ENCODE measurements at places on chromosomes 12 and 14.

DNA sequence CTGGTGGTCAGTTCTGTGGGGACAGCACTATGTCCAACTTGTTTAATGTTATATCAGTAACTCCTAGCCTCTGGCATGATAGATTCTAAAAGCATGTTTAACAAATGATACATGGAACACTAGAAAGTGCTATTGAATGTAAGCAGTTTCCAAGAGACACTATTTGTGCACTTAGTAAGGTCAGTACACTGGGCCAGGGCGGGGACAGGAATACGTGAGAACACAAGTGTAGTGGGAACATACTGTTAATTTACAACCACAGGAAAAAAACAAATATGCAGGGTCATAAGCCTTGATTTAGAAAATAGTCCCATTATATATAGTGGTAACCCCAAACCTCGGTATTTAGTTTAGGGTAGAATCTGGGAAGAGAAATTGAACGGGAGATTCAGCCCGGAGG is 88.9 kb upstream of the SLC38A2 start:
- no peak for DNase-seq

DNA sequence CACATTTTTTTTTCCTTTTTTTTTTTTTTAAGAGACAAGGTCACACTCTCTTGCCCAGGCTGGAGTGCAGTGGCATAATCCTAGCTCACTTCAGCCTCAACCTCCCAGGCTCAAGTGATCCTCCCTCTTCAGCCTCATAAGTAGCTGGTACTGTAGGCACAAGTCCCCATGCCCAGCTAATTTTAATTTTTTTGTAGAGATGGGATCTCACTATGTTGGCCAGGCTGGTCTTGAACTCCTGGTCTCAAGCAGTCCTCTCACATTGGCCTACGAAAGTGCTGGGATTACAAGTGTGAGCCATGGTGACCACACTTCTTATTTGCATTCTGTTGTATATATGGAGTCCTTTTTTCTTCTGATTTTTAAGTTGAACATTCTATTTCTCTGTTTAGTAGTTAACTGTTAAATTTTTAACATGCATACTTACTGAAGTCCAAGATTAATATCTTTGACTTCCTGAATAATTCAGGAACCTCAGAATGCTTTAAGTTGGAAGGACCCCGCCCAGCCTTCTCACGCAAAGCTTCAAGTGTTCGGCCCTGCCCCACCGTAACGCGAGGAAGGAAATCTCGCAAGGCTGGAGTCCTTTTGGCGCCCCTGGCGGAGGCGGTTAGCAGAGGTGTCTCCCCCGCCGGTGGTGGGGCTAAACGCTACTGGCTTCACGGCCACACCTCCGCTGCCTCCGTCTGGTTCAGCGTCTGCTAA is 21.6 kb downstream of the SPATS2 start:
- DNase-seq: no peak

DNA sequence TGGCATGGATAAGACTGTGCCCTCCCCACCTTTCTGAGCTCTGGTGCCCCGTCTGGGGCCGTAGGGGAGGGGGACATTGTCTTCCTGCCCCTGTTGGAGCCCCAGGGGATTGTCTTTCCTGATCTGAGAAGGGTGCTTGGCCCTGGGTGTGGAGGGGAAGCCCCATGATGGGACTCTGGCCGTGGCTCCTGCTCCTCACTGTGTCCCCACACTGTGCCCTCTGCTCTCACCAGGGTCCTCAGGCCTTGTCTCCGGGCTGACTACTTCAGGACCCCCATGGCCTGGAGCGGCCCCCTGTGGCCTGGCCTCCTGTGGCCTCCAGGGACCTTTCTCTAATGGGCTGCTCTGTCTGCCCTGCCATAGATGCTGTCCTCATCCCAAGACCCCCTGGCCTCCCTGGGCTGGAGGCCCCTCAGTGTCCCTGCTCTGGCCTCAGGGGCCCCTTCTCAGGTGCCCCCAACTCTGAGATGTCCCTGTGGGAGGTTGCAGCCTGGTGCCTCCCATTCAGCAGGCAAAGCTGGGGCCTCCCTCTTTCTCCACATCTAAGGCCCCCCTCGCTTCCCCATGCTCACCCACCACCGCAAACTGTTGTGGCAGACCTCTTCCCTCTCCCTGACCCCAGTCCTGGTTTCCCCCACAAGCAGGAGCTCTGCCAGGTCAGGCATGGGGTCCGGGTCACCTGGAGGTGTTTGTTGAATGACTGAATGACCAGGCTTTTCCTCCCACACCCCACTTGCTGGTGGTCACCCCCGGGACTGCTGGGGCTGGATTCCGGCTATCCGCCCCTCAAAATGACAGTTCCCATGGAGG is 4.0 kb downstream of the KIF26A start:
- no peak for DNase-seq

- no peak for DNase-seq
Measured at GRCh38 chr12:99259040-99259934, 388.3 kb upstream of the GARIN6 start.

DNA sequence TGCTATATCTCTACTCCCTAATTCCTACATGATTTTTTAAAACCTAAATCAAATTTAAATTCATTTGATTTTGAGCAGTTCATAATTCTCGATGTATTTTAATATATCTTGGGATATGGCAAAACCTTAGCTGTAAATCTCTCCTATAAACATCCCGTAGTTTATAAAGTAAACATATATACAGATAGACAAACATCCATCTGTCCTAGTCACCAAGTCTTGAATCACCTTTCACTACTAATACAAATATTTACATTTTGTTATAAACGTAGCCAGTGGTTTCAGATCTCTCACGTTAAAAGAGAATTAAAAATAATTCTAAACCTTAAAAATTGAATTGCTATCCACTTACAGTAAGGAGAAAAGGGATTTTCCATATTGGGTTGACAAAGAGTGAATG is 107.0 kb downstream of the TSHR start:
- no peak for DNase-seq

DNA sequence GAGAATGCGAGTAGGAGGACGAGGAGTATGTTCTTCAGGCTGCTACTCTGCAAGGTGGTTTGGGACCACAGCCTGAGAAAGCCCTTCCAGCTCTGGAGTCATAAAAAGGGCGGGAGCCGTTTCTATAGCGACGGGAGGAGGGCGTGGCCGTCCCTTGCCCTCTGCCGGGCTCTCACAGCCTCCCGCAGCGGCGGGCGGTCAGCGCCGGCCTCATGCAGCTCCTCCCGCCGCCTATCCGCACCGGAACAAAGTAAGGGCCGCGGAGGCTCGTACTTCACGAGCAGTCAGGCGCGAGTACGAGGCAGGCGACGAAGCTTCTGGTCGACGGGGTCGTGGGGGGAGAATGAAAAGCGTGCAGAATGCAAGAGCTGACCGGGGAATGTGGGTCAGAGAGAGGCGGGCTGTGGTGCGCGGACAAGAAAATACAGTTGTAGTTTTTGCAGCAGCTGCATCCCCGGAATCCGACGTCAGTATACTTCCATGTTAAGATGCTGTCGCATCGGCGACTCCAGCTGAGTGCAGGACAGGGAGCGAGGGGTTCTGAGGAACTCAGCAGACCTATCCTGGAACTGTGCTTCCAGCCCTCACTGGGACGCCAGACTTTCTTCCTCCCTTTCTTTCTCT is at the start of gene DYRK4:
Gene DYRK4 (plus strand): TSS at position 175 of the 624 bp plus-strand sequence. CDS start 38 bp downstream, at position 213.
- no peak for DNase-seq

GRCh38 chr12:44819884-44820283 is 56.2 kb downstream of the NELL2 start:
- no peak for DNase-seq

GRCh38 chr12:45611061-45611460 is 118.4 kb upstream of the ARID2 start:
- DNase-seq: no peak

DNA sequence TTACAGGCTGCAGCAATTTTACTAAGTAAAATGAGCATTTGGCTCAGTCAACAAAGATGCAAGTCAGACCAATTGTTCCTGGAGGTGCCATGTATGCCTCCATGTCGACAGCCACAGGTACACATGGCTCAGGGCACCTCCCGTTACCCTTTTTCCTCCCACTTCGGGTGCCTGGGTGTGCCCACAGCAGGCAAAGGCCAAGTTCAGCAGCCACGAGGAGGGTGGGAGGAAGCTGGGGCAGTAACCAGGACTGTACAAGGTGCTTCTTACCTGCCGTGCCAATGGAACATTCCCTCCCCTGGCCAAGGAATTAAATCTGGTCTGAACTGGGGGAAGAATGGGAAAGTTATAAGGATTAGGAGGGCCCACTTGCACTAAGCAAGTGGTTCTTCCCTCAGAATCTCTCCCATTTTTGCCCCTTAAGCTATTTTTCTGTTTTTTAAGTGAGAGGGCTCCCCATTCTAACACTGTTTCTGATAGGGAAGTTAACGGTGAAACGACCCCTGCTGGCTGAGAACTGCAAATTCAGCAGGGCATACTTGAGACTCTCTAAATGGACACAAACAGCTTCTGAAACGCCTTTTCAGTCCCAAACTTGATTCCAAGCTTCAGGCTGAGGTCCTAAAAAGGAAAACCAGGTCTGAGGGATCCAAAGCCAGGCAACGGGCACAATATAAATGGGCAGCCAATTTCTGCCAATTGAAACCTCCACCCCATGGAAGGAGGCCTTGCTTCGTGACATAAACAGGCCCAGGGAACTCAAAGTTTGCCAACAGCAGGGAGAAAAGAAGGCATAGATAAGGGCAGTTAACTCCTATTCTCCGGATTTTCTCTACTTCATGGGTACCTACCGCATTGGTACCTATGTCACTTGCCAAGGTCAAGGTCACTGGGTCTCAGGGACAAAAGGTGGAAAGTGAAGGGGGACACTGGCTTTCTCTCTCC is 24.8 kb downstream of the CLECL1 start:
- DNase-seq: peak; percentile 11

DNA sequence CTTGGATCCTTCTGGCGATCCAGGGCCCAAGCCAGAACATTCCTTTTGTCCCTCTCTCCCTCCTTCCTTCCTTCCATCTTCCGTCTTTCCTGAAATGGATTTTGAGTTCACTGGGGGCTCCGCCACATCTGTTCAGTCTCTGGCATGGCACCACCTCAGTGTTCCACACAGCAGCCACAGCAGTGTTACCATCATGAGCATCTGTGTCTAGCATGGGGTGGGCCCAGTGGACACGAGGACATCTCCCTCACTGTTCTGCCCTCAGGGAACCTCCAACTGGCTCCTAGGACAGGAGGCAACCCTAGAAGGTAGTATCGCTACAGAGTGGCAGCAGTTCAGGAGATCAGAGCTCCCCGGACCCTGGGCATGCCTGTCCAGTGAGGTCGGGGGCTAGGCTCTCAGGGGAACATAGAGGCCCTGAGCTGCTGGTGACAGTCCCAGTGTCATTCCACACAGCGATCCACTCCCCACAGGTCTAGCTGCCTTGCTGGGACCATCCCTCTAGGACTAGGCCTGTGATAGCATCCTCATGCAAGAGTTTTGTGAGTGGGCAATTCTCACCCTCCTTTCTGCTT is 59.0 kb downstream of the GALNT16 start:
- DNase-seq: no peak

- no peak for DNase-seq
Measured at GRCh38 chr12:107032266-107032665, 45.3 kb upstream of the MTERF2 start.

DNA sequence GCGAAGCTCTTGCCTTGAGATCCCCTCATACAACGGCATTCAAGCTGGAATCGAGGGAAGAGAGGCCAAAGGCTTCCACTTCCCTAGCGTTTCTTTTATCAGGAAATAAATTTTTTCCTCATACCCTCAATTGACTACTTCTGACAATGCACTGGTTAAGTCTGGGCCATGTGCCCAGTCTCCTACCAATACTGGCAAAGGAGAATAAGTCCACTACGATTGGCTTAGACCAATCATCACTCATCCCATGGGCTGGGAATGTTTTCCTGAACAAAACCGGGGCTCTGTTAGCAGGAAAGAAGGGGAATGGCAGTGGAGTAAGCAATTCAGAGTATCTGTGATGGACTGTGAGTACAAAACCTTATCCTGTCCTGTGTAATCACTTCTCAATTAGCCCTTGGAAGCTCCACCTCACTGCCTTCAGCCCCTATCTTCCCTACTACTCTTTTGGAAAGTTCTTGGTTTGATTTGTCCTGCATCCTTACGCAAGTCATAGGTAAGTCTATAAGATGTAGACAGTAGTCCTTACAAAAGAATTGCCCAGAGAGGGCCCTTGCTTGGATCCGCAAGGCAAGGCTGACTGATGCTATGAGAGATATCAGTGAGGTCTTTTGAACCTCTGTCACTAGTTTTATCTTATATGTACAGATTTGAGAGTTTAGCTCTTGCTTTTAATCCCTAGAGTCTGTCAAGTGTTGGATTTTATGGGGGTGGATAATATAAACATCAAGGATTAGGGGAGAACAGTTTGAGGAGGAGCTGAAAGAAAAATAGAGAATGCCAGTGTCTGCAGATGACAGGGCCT is 36.3 kb upstream of the CDK17 start:
- no peak for DNase-seq

Data from NCI-H2081 (cell line).